ENCODE measurements at places on chromosomes 11 and 22.

- DNase-seq, result no peak
Observed at GRCh38 chr22:40726514-40726913, 47.2 kb downstream of the MCHR1 start.

GRCh38 chr11:69707176-69707575 lies 3.4 kb upstream of the FGF19 start:
- no peak for DNase-seq

- DNase-seq, result no peak
Observed at GRCh38 chr11:94449029-94449428, 44.6 kb downstream of the MRE11 start.

GRCh38 chr11:78467931-78468330 lies 50.3 kb upstream of the GAB2 start:
- DNase-seq, result no peak

- DNase-seq, result no peak
Observed at GRCh38 chr11:68331338-68331947, 19.1 kb downstream of the LRP5 start.

GRCh38 chr22:29457730-29458129 lies 19.3 kb downstream of the RFPL1 start:
- no peak for DNase-seq

DNA sequence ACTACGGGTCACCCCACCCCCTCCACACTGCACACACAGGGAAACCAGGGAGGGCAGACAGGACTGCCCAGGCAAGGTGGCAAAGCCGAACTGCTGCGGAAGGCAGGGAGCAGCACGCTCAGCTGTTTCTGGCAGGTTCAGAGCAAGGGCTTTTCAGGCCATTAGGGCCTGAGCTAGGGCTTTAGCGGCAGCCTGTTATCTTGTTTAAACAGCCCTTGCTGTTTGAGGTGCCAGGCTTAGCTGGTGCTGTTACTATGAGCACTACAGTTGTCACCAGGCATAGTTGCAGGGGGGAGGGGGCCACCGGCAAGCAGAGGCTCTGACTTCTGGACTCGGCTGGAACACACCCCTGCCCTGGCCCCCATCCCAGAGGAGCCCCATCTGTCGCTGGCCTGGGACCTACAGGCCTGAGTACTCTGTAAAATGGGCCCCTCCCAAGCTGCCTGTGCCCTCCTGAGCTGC lies 34.9 kb downstream of the RSPH14 start:
- no peak for DNase-seq

DNA sequence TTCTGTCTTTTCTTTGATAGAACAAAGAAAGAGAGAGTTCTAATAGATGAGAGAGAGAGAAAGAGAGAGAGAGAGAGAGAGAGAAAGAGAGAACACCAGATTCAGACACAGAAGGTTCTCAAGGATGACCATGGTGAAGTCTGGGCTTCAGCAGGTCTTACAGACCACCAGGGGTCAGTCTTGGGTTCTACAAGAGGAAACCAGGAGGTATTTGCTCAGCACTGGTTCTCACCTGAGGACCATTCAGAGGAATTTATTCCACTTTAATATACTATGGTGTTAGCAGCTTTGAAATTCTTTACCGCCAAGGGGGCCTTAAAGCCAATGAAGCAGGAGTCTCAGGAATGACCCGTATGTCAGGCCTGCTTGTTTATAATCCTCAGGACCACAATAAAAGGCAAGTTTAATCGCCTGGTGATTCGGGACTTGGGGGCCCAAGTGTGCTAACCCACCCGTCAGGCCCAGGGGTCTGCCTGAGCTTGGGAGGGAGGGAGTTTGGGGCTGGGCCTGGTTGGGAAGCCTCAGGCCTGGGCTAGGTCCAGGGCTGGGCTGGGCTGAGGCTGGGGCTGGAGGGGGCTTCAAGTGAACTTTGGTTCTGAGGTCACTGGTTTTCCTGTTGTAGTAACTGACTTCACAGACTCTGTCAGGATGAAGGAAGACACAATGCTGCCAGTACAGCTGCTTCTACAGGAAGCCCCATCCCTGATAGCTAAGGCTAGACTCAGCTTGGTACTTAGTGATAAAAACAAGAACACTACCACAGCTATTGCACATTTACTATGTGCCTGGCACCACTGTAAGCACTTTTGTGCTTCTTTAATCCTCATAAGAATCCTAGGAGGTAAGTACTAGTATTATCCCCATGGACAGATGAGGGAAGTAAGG lies 179.2 kb upstream of the ZBED5 start:
- no peak for DNase-seq

DNA sequence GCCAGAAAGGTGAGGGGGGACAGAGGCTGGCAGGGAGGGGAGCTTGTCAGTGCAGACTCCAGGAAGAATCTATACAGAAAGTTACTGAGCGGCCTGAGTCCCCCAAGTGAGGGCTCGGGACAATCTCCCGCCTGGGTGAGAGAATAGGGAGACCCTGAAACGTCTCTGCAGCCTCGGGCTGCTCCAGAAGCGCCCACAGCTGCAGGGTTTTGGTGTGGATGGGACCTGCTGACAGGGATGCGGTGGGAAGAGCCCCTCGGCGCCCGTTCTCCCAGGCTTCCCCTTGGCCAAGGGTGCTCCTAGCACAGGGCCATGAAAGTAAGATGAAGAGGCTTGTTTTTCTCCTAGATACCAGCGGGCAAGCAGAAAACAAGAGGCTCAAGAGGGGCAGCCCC lies 743 bp upstream of the RCE1 start:
- no peak for DNase-seq

- DNase-seq, result no peak
Observed at GRCh38 chr11:133601641-133602040, 69.3 kb upstream of the OPCML start.

- DNase-seq, result no peak
Observed at GRCh38 chr11:116421529-116422185, 351.1 kb downstream of the BUD13 start.

GRCh38 chr11:26801601-26802000 lies 79.7 kb upstream of the SLC5A12 start:
- no peak for DNase-seq

DNA sequence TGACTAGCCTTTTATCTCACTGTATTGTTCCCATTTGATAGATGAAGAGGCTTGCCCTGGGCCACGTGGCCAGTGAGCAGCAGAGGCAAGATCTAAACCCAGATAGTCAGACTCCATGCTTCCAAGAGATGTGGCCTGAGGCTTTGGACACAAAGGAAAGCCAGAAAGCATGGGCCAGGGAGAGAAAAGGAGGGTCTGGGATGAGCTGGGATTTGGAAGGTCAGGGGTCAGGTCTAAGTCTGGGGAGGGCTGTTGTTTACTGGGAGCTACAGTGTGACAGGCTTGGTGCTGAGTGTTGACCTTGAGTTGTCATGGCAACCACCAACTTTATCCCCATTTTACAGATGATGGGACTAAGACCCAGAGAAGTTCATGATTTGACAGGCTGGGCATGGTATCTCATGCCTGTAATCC lies 2.1 kb downstream of the SLC35E4 start:
- DNase-seq, result no peak

DNA sequence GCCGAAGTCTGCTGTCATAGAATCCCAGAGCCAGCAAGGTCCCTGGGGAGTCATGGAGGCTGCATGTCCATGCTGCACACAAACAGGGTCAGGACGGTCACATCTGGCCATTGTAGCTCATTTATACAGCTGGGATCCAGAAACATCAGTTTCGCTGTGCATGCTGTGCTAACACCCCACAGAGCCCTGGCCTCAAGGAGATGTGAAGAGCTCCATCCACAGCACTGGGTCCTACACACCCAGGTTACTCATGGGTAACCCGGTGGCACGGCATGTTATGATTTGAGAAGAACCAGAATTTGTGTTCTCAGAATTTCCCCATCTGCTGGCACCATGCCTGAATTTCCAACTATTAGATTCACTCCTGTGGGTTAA lies 146.3 kb upstream of the ARHGAP20 start:
- DNase-seq, result no peak

DNA sequence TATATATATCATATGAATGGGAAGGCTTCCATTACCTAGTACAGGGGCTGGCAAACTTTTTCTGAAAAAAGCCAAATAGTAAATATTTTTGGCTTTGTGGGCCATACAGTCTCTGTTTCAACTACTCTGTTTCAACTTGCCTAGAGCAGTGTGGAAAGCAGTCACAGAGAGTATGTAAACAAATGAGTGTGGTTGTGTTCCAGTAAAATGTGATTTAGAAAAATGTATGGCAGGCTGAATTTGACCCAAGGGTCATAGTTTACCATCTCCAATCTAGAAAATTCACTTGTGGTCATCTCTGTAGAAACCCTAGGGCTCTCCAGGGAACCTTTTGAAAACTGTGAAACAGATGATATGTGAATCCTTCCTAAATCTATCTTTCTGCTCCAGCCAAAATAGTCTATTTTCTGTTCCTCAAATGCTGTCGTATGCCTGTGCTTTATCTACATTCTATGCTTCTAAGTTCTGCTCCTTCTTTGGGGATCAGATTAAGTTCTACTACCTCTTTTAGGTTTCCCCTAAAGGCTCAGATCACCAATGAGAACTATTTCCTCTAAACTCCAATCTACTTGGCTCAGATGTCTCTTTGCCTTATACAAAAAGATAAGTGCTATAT lies 356.2 kb downstream of the METTL15 start:
- no peak for DNase-seq

DNA sequence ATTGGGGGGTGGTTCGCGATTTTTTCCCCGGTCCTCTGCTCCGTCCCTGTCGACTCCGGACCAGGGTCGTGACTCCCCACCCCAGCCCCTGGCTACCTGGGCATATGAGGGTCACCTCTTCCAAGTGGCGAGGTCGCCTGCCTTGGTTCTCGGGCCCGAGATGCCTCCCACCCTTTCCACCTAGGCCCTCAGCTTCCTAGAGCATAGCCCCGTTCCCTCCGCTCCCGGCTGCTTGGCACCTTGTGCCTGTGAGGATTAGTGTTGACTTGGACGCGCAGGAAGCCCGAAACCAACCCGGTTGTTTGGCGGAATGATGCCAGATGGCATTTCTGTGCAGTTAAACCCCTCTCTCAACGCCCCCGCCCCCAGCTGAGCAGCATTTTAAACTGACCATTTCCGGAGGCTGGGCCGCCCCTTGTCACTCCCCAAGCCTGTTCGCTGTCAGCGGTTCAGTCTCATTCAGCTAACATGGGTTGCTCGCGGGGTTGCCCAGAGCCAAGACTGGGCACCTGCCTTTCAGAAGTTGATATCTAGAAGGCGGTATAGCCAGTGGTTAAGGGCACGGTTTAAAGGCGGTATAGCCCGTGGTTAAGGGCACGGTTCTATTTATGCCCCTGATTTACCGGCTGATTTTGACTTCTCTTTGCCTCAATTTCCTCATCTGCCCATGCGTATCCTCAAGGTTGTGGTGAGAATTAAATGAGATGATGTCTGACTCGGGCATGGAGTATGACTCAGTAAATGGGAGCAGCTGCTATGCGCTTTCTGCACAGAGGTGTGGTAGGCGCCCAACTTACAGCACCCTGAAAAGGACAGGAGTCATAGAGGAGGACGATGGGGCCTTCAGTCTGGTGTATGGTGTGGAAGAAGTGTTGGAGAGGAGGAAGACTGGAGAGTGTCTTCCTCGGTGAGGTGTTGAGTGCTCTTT lies 639 bp downstream of the INCENP start:
- DNase-seq, result no peak

GRCh38 chr11:65547446-65548125 lies 10.6 kb downstream of the LTBP3 start:
- DNase-seq, result no peak

DNA sequence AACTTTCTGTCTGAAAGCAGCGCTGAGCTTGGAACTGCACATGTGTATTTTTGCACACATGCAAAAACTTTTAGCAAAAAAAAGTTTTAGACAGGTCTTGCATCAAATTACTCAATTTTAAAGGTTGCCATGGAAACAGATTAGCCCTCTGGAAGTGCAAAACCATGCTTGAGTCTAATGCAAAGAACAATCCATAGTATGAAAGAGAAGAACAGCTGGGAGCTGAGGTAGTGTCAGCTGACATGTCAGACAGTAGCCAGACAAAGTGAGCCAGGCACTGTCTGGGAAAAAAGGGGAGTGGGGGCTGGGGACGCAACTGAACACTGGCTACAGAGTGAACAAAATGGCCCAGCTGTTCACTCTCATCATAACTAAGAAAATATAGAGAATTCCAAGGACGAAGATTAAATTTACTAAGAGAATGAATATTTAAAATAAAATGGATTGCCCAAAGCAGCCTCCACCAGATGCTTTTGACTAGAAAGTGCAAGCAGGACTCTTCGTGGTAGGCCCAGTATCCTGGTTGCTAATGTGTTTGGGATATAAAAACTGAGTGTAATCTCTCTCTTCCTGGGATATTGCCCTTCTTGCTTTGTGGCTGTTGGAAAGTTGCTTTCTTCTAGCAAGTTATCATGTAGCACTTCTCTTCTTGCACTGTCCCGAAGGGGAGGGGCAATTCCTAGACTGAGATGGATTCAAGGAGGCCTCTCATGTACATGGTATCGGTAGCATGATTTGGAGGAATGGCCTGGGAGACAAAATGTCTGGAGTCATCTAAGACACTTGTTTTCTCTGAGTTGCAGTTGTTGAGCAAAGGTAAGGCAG lies 434.1 kb upstream of the FAT3 start:
- no peak for DNase-seq

GRCh38 chr22:24338726-24339451 lies 68.3 kb downstream of the SPECC1L start:
- DNase-seq, result no peak

DNA sequence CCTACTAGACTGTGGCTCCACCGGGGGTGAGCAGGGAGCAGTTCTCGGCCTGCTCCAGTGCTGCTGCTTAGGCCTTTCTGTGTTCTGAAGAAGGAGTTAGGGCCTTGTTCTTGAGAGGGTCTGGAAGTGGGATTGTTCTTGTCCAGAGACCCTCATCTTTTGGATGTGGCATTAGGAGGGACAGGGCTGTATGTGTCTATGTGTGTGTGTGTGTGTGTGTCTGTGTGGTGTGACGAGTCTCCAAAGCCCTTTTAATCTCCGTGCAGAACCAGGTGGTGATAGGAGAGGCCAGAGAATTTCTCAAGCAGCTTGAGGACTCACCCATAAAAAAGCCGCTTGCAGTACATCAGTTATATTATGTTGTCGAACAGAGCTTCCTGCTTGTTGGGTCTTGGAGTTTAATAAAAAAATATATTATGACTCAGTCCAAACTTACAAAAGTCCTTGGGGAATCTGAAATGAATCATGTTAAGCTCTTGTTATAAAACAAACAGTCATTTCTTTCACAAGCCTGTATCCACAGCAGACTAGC lies 196.5 kb downstream of the TENM4 start:
- DNase-seq, result no peak

DNA sequence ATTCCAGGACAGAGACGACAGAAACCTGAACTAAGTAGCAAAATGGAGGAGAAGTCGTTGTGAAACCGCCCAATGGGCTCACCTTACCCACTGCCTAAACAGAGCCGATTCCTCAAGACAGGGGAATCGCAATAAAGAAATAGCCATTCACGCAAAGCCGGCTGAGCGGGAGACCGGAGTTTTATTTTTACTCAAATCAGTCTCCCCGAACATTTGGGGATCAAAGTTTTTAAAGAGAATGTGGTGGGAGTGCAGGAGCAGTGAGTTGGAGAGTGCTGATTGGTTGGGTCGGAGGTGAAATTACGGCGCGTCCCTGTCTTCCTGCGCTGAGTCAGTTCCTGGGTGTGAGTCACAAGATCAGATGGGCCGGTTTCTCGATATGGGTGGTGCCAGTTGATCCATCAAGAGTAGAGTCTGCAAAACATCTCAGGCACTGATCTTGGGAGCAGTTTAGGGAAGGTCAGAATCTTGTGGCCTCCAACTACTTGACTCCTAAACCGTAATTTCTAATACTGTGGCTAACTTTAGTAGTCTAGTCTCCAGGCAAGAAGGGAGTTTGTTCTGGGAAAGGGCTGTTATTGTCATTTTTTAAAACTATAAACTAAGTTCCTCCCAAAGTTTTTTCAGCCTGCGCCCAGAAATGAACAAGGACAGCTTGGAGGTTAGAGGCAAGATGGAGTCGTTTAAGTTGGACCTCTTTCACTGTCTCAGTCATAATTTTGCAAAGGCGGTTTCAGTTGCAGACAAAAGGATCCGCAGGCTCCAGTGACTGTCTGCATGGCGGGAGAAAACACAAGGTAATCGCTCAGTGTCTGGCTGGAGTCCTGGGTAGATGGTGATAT lies 34.1 kb downstream of the OR4D9 start:
- DNase-seq, result no peak
